ENCODE measurements at places on chromosomes 7 and 10. TPM values are rescaled to one million over a fixed set of nuclear protein-coding genes. Genes with fewer than 3 reads are reported as not detected.

DNA sequence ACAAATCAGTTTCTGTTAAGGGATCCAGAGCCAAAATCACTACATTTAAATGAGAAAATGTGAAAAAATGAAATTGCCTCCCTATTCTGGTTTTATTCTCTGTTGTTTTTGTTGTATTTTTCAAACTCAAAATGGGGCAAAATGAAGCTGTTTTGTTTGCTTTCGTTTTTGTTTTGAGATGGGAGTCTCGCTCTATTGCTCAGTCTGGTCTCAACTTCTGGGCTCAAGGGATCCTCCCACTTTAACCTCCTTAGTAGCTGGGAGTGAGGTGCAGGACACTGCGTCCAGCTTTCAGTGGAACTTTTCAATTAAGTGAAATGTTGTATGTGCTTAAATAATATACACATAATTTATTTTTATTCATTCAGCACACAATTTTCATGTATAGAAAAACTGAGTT is 205.0 kb downstream of the SORCS1 start:
- no peak for DNase-seq

- DNase-seq, result no peak
Measured at GRCh38 chr10:15069230-15069629, 19.3 kb downstream of the ACBD7 start.

DNA sequence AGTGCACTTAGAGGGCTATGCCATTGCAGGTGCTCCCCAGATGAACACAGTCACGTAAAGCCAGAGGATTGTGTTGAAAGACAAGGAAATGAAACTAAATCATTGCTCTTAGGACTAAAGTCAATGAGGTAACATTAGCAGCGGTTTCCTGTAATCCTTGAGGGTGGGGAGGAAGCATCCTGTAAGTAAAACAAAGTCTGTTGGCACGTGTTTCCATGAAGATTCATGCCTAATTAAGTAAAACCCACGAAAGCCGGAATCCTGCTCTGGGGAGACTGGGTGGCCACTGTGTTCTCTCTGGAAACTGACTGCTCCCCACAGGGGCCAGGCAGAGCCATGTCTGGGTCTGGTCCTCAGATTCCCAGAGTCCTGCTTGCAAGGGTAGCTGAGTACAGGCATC is 18.3 kb downstream of the STEAP1B start:
- DNase-seq, result no peak

- no peak for DNase-seq
Measured at GRCh38 chr7:150855046-150855445, 2.7 kb downstream of the AOC1 start.

GRCh38 chr7:101121991-101122932 is 4.6 kb upstream of the SERPINE1 start:
- no peak for DNase-seq

GRCh38 chr7:7292608-7293007 is 110.3 kb downstream of the C1GALT1 start:
- DNase-seq, result no peak

DNA sequence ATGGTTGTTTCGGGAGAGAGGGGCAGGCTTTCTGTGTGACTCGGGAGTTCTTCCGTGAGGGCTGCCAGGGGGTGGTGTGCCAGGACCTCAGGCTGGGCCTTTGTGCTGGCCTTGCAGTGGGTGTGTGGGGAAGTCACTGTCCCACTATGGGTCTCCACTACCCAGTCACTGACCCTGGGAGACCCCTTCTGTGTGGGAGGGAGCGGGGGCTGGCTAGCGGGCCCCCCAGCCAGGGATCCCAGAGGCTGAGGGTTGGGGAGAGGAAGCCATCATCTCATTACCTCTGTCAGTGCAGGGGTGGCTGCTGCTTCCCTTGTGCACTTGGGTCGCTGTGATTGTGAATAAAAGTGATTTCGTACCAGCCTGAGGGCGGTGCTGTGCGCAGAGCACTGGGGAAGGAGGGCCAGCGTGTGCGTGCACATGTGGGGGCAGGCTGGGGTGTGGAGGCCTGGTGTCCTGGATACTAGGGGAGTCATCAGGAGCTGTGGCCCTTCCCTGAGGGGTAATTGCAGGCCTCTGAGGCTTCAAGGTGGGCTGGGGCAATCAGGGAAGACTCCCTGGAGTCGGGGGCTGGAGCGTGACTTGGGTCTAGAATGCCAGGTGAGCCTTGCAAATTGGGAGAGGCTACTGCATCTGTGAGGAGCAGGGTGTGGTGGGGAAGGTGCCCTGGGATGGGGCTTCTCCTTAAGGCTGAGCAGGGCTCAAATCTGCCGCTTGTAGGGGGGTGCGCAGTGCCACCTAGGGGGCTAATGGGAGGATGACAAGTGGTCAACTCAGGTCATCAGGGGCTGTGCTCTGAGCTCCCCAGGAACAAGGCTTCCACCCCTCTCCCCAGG is 98.9 kb downstream of the NEURL1 start:
- DNase-seq, result no peak

DNA sequence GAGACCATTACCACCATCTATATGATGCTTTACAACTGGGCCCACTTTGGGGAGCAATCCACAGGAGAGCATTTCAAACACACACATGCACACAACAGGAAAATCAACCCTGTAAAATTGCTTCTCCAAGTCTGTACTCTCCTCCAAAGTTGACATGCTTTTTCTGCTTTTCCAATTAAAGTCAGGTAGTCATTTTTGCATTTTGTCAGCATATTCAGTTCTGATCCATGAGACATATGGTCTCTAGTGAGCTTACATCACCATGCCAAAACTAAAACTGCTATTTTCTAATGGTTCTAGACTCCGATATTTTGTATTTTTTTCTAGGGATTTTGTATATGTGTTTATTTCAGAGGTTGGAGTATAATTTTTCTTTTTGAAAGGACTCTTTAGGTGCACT is 373.5 kb upstream of the LRRTM3 start:
- no peak for DNase-seq

DNA sequence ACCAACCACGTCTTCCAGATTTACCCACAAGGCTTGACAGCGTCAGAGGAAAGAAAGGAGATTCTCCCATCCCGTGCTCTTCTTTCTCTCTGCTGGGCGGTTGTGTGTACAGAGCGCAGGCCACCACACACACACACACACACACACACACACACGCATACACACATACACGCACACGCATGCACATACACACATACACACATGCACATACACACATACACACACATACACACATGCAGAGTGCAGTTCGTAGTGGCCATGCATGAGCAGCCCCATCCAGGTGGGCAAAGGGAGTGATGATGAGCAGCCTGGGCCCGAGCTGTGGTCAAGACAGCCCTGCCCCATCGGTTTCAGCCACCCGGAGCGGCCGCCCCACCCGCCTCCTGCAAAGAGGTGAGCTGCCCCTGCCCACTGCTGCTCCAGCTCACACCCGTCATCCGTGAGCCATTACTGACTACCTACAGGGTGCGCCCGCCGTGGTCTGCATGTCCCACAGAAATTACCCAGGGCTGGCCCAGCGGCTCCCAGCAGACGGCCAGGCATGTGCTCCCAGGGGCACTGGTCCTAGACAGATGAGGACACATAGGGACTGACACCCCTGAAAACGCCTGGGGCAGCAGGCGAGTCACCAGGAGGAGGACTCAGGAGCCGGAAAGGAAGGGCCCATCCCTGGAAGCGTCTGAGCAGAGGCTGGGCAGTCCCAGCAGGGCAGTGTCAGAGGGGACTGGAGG is 69.6 kb downstream of the ASB13 start:
- DNase-seq, result no peak

GRCh38 chr10:118239236-118239630 is 102.9 kb downstream of the FAM204A start:
- DNase-seq, result no peak

- no peak for DNase-seq
Measured at GRCh38 chr10:49394933-49395740, 752 bp downstream of the DRGX start.

- DNase-seq, result no peak
Measured at GRCh38 chr10:4127518-4128315, 342.7 kb upstream of the KLF6 start.

DNA sequence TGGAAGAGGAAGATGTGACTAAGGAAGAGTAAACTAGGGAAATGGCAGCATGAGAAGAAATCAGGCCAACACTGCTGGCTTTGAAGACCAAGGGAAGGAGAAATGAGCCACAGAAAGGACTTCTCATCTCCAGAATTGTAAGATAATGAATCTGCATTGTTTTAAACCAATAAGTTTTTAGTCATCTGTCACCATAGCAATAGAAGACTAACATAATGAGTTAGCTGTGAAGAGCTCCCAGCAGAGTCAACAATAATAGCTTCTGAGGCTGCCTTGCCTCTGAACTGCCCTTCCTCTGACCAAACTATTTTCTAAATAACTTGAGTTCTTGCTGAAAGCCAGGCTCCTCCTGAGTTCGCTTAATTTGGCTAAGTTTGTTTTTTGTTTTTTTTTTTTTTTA is 103.6 kb downstream of the CACNA2D1 start:
- no peak for DNase-seq

GRCh38 chr7:124702385-124702784 is 63.2 kb downstream of the GPR37 start:
- DNase-seq, result no peak

DNA sequence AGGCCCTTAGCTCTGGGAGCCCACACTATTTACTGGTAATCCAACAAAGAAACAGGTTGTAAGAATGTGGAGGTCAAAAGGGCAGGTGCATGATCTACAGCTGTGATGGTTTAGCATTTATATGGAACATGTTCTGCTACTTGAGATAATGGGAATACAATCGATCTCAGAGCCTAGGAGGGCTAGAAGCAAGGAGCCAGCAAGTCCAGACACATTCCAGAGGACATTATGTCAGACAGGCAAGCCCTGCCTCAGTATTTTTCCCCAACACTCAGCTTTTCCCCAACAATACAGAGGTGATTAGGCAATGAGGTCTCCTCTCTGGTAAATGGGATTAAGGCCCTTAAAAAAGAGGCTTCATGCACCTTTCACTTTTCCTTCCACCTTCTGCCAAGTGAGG is 21.4 kb upstream of the GNAT3 start:
- no peak for DNase-seq

DNA sequence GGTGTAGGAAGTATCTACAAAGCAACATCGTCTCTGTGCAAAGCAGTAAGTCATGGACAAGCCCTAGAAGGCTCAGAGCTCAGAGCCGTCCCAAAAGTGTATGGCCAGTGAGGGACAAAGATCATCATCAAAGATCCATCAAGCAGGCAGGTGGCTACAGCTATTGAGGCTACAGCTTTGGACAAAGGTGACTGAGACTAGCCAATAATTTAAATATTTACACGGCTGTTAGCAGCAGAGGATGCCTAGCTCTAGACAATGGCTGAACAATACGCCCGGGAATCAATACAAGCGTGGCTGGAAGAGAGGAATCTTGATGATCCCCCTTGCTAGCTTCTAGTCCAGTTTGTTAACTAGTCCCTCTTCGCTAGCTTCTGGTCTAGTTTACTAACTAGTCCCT is 17.9 kb downstream of the NMT2 start:
- no peak for DNase-seq

DNA sequence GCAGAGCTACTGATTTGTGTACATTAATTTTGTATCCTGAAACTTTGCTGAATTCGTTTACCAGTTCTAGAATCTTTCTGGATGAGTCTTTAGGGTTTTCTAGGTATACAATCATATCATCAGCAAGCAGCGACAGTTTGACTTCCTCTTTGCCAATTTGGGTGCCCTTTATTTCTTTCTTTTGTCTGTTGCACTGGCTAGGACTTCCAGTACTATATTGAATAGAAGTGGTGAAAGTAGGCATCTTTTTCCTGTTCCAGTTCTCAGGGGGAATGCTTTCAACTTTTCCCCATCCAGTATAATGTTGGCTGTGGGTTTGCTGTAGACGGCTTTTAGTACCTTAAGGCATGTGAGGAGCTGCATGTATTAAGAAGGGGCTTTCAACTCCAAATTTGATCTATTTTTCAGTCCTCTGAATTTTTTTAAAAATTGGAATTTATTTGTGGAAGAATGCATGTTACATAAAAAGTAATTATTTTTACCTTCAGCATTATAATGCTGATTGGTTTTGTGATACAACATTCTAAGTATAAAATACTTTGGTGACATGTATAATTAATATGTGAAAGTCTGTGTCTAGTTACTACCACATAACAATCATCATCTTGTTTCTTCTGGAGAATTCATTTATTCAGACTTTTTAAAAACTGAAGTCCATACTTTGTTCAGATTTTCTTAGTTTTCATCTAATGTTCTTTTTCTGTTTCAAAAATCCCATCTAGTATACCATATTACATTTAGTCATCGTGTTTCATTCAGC is 49.6 kb downstream of the CPED1 start:
- DNase-seq, result no peak

DNA sequence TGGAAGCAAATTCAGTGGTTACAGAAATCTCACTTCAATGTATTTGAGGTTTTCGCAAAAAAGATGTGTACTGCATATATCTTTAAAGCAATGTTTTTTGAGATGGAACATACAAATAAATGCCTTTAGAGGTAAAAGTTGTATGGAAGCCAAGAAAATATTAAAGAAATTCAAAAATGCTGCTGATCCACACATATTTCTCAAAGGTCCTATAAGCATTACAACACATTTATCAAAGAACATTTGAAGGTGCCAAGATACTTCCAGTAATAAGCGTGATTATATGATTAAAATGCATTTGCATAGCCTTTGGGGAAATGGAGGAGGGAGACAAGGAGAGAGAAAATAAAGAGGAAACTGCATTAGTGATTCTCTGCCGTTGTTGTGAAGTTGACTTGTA is 260.1 kb downstream of the BICC1 start:
- DNase-seq, result no peak

DNA sequence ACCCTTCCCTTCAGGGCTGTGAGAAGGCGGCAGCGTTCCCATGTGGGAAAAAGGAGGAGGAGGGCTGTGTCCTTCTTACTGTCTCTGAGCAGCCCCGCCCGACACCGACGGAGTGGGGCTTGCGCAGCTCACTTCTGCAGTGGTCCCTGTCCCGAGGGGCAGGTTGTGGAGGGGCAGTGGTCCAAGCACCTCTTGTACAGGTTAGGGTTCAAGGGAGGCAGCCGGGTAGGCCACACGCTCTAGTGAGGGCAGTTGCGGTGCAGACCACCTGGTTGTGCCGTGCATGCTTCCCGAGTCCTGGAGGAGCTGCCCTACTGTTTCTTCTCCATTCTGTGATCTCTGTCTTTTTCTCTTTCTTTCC is 32.8 kb downstream of the AGAP3 start:
- DNase-seq, result no peak

DNA sequence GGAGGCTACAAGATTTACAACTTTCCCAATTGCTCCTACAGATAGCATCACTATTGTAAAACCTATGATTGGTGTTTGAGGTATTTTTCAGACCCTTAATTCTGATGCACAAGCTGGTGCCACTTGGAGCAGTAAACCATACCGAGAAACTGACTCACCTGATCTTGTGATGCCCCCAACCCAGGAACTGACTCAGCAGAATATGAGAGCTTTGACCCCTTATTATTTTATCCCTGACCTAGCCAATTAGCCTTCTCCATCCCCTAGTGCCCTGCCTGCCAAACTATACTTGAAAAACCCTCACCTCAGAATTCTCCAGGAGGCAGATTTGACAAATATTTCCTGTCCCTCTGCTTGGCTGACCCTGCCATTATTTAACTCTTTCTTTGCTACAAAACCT is 585.9 kb upstream of the GHITM start:
- no peak for DNase-seq

- DNase-seq, result no peak
Measured at GRCh38 chr10:94402843-94403379, 570 bp downstream of the TBC1D12 start.

ANKRD1 gene
- total RNA-seq, result not detected

DNAAF5 gene
- 23.6 TPM for total RNA-seq

CALY gene
- 0.66 TPM for total RNA-seq

OR13A1 gene
- total RNA-seq, result not detected

BAIAP2L1 gene
- 8.5 TPM for total RNA-seq

SLF2 gene
- 34.2 TPM for total RNA-seq

GJD4 gene
- not detected for total RNA-seq

ABCF2 gene
- total RNA-seq, result 58.7 TPM

AGR2 gene
- total RNA-seq, result not detected

KIF11 gene
- total RNA-seq, result 2.6 TPM

MSMB gene
- total RNA-seq, result not detected

ITPRID1 gene
- 2.6 TPM for total RNA-seq

CYP3A4 gene
- total RNA-seq, result 0.59 TPM
